ENCODE measurements at places on chromosomes 16 and 17.

DNA sequence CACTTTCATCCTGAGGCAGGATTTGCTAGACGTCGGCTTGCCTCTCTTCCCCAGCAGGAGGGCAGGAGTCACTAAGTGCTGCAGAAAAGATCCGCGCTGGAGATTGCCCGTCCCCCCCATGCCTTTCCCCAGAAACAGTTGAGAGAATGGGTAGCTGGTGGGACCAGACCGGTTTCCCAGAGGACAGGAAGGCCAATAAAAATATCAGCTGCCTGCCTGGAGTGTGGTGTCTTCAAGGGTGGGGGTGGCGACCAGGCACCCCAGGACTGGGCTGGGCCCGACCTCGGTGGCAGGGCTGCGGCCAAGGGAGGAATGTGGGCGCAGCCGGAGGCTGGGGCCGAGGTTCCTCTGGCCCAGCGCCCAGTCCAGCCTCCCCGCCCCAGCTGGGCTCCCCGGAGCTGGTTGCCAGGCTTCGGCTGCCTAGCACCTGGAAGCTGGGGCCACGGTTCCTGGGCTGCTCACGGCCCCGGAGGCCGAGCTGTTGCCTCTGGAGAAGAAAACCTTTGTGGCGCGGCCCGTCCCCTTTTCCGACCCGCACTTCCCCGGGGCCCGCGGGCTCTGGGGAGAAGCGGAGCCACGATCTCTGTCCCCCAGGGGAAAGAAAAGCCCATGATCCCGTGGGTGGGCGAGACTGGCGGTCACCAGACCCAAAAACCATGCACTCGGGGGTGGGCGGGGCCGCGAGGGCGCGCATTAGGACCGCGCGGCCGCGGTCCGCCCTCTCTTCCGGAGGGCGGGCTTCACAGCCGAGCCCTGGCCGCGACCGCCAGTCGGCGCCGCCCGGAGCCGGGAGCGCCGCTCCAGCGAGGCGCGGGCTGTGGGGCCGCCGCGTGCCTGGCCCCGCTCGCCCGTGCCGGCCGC is at the start of gene TRAF4:
TSS of gene TRAF4 (plus strand) at position 769 of the 861 bp plus-strand sequence. CDS start 102 bp downstream, outside the sequence.
- DNase-seq = peak; percentile 37

DNA sequence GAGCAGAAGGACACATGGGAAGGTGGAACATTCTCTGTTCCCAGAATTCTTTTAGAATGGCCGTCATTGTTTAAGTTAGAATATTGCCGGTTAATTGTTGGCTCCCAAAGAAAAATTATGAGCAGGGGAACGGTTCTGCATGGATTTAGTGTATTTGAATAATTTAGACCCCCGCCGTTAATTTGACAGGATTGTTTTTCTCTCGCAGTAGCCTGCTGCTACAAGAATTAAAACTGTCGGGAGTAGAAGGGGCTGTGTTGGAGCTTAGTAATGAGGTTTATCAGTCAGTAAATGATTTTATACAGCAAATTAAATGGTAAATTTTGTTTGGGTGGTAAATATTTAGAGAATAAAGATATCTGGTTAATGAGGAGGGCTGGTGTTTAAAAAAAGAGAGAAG is 431.2 kb upstream of the DYNLRB2 start:
- DNase-seq = no peak

- no peak for DNase-seq
These were observed 15.3 kb downstream of the FOXN1 start for GRCh38 chr17:28521311-28522085.

GRCh38 chr17:59783221-59784047 is 76.0 kb downstream of the VMP1 start:
- no peak for DNase-seq

Data from nucleus accumbens (tissue), 56 donors.